CD8-positive, alpha-beta T cell (primary cell): ENCODE measurements at places on chromosomes 1 and 21. TPM values are rescaled to one million over a fixed set of nuclear protein-coding genes. Genes with fewer than 3 reads are reported as not detected.
A peak's percentile ranks its signal among the peaks of the same experiment; 100 is the strongest.

GRCh38 chr1:39671793-39672550 is at the start of gene NT5C1A:
Gene NT5C1A, minus strand, starts transcription at chr1:39672107. Its CDS starts 69 bp downstream, at chr1:39672038.
- peak; percentile 33 for DNase-seq

- DNase-seq, result no peak
Measured at GRCh38 chr1:154865442-154866256, 4.4 kb downstream of the KCNN3 start.

- no peak for DNase-seq
Measured at GRCh38 chr21:44576025-44576420, 2.5 kb downstream of the KRTAP10-4 start.

GRCh38 chr1:22249928-22250680 is 107.2 kb upstream of the WNT4 start:
- DNase-seq, result no peak

DNA sequence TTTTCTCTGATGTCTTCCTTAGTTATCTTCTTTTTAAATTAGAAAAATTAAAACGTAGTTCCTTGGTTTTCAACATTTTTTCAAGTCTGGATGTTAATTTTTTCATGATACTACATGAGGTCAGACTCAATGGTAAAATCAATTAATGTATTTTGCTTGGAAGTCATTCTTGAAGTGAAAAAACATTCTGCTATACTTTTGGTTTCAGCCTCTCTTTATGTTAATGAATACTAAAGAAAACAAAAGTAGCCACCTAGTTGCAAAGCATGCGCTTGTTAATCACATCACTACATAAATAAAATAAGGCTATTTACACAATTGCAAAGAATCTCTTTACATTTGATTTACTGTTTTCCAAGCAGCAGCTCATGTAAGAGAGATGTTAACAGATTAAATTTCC is 170.4 kb downstream of the LIPI start:
- no peak for DNase-seq

Gene PROX1
- total RNA-seq, result not detected

DNA sequence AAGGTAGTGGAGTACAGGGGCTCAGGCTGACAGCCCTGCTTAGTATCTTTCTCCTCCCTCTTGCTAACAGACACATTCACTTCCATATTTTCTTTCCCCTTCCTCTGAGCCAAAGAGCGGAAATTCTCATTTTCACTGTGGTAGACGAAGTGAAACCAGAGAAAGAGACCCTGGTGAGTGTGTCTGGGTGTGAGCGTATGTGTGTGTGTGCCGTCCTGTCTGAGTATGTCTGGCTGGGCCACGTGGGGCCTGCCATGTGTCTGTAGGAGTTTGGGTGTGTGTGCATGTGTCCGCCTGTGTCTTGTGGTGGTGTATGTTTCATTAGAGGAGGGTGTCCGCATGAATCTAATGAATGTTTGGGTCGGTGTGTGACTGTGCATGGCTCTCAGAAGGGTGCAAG is 1.7 kb downstream of the COL8A2 start:
- DNase-seq, result no peak

Gene ZBED6
- total RNA-seq, result 25.0 TPM

DNA sequence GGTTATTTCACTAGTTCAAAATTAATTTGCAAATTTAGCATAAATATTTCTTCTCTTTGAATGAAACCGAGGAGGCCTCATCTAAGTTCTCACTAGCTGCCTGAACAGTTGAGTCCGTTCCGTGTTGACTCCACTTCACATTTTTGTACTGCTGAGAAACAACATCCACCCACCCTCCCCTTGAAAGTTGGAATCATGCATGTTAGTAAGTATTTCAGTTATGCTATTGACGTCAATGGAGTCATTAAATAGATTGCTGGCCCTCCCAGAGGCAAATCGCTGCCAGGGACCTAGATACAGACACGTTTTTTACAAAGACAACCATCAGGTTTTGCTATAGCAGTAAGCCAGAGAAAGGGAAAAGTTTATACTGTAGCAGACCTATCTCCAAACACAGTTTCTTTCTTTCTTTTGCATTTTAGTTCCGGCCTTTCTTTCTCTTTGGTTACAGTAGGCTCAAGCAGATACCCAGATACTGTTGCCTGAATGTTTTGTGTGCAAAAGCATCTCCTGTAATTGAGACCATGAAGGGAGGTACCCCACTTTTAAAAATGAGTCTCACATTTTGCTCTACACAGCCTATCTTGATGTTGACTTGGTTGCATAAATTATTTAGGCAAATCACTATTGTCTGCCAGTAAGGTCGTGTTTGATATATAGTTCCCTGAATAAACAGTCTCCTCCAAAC is 262.6 kb upstream of the SGIP1 start:
- no peak for DNase-seq

Gene OR2L3
- total RNA-seq, result not detected

Gene SLC2A5
- total RNA-seq, result not detected

DNA sequence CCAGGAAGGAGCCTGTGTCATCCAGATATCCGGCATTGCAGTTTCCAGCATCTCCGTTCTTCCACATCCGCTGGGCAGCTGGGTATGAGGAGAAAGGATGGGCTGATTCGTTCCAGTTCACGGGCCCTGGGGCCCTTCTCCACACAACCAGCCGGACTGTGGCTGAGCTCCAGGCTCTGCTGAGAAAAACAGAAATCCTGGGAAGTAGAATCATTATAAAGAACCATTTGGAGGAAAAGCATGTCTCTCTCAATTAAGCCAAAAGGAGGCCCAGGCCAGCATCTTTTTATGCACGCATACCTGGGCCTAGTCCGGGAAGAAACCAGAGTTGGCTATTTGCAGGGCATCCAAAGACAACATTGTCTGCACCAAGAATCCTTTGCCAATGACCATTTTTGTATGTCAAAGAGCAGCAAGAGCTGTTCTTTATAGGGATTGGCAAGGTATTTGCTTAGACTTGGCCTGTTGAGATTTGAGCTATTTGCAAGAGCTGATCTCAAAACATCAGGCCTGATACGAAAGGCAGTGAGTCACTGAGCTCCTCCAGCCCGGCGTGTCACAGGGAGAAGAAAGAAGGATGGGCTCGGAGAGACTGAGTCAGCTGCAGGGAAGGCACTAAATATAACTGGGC is 84.9 kb upstream of the ARHGEF16 start:
- no peak for DNase-seq

- DNase-seq, result no peak
Measured at GRCh38 chr1:244271691-244272308, 179.9 kb downstream of the ADSS2 start.

Gene ZNF683
- 10.9 TPM for total RNA-seq

Gene UBIAD1
- 18.2 TPM for total RNA-seq

Gene OR2T33
- not detected for total RNA-seq

Gene DNAH14
- total RNA-seq, result not detected

Gene USP24
- 79.6 TPM for total RNA-seq

Gene NENF
- total RNA-seq, result 20.3 TPM

DNA sequence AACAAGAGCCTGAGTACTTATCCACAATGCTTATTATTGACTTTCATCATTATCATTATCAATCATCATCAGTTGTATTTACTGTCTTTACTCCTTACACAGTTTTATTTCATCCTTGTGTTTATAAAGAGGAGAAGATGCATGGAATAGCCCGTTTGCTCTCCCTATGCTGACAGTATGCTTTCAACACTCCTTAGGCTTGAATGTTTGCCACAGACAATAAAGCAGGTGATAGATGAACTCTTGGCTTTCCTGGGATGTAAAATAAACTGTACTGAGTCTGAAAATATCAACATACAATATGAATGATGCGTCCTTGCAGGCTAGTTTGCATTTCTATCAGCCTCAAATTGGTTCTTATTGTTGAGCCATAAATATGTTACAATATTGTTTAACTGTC is 891.8 kb upstream of the NCAM2 start:
- no peak for DNase-seq

Gene LCE2C
- not detected for total RNA-seq

DNA sequence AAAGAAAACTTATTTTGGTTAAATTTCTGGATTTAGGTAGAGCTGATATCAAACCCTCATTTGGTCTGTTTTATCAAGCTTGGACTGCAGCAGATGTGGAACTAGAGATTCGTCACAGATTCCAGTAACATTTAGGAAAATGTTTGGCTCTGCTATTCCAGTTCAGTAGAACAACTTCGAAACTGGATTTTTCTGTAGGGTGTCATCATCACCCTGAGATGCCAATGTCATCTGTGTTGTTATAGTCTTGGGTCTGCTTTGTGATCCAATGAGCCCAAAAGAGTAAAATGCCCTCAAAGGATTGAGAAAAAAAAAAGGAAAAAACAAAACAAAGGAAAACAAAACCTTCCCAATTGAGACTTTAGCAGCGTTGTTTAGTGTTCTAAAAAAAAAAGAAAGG is 55.4 kb downstream of the LAMC2 start:
- DNase-seq, result no peak

DNA sequence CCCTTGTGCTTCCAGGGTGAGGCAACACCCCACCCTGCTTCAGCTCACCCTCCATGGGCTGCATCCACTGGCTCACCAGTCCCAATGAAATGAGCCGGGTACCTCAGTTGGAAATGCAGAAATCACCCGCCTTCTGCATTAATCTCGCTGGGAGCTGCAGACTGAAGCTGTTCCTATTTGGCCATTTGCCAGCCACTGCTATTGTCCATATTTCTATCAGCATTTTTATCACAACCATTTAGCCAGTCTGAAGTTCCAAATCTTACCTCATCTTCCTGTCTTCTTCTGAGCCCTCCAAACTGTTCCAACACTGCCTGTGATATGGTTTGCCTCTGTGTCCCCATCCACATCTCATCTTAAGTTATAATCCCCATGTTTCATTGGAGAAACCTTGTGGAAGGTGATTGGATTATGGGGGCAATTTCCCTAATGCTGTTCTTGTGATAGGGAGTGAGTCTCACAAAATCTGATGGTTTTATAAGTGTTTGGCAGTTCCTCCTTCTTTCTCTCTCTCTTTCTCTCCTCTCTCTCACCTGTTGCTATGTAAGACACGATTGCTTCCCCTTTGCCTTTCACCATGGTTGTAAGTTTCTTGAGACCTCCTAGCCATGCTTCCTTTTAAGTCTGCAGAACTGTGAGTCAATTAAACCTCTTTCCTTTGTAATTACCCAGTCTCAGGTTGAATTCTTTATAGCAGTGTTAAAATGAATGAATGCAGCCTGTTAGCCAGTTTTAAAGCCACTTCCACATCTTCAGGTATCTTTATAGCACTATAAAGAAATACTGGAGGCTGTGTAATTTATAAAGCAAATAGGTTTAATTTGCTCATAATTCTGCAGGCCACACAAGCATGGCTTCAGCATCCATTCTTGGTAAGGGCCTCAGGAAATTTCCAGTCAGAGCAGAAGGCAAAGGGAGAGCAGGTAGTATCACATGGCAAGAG is 203.5 kb downstream of the FCRL5 start:
- DNase-seq, result no peak

GRCh38 chr1:10965546-10966226 is 46.8 kb upstream of the TARDBP start:
- no peak for DNase-seq

DNA sequence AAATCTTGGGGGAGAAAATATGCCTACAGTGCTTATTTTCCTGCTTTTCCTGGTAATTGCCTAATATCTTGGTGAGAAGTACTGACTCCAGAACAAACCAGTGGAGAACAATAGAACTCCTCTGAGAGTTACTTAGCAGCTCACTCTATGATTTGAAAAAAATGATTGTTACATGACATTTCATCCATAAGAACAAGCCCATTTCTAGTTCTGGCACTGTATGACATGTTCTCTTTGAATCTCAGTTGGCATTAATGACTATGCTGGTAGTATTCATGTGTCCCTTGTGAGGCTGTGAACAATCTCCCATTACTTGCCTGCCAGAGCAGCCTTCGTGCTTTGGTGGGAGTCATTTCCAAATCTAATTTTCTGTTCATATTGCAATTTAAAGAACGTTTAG is 58.0 kb downstream of the CLIC4 start:
- DNase-seq, result no peak

DNA sequence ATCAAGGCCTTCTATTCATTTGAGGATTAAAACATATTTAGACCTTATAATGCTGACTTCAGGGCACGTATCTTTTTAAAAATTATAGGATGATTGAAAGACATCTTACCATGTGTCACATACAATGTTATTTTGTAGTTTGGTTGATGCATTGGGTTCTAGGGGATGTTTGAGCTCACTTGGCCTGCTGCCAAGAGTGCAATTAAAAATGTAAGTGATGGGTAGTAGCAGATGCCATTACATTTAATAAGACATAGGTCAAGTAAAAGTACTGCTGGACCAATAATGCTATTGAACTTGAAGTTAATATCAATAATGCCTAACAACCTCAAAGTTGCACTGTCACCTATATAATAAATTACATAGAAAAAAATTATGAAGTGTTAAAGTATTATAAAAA is 616.5 kb upstream of the RGS18 start:
- DNase-seq, result no peak

Gene CRABP2
- total RNA-seq, result 4.6 TPM

GRCh38 chr1:4745560-4745959 is 91.2 kb downstream of the AJAP1 start:
- DNase-seq, result no peak

GRCh38 chr1:85611856-85612255 is 31.3 kb downstream of the CCN1 start:
- DNase-seq, result no peak

Gene C1orf185
- not detected for total RNA-seq

Gene RIPPLY3
- total RNA-seq, result not detected

DNA sequence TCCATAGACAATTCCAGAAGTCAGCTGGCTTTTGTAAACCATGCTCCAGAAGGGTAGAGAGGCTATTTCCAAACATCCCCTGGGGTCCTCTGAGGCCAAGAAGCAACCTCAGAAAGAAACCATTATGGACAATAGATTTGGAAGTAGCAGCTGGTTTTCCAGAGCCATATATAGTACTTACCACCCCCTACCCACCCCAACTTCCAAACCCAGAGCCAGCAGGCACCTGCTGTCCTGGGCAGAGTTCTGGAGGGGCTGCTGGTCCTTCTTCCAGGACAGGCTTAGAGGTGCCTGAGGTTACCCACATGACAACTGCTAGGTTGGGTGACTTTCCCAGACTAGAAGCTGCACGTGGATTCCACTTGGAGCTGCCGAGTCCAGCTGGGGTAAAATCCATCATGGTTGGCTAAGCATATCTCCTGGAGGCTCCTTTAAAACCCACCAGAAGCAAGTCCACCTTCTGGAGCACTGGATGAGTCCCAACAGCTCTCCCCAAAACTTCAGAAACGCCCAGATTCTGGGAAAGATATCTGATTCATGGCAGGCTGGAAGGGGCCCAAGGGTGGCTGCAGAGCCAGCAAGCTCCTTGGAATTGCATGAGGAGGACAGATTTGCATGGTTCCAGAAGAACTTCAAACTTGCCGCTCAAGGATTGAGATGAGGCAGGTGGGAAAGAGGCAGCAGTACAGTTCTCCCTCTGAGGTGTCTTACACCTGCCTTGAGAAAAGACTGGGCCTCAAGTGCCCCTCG is 5.8 kb downstream of the MYCL start:
- DNase-seq, result no peak

- peak; percentile 65 for DNase-seq
Measured at GRCh38 chr1:227999056-227999930, 7.5 kb upstream of the WNT3A start.

Gene KLHDC8A
- not detected for total RNA-seq

Gene FOXO6
- 1.4 TPM for total RNA-seq

Gene STRIP1
- 109 TPM for total RNA-seq

GRCh38 chr1:147496044-147496443 is 45.3 kb upstream of the BCL9 start:
- no peak for DNase-seq

- no peak for DNase-seq
Measured at GRCh38 chr1:38727684-38728584, 131.6 kb downstream of the RRAGC start.

Gene PBX1
- 0.30 TPM for total RNA-seq

Gene TNNT2
- not detected for total RNA-seq
